ENCODE measurements at places on chromosomes 1 and 21.

- no peak for DNase-seq
These were observed 4.3 kb upstream of the C1QTNF12 start for GRCh38 chr1:1250786-1251284.

- no peak for DNase-seq
These were observed 325.0 kb upstream of the ESRRG start for GRCh38 chr1:217048104-217048707.

- DNase-seq = no peak
These were observed 208.1 kb downstream of the PATJ start for GRCh38 chr1:61950418-61950817.

GRCh38 chr21:40425981-40426380 lies 421.0 kb downstream of the DSCAM start:
- DNase-seq = no peak

- no peak for DNase-seq
These were observed 28.9 kb upstream of the VAV3 start for GRCh38 chr1:107993920-107994319.

DNA sequence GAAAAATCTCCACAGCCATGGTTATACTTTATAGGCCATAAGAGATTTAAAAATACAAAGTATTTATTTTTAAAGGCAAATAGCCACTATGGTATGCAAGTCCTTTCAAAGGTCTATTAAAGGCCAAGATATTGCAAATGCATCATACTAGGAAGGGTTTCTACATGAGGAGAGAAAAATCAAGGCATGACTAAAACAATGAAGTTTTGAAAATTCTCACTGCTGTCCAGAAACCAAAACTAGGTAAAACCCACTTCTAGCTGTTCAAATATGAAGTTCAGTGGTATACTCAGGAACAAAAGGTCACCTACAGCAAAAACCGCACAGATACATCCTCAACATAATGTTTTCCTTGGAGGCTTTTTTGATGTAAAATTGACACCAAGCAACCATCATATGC lies 75.0 kb downstream of the EPS15 start:
- no peak for DNase-seq

- no peak for DNase-seq
These were observed 137.2 kb downstream of the KCTD3 start for GRCh38 chr1:215704089-215704860.

- DNase-seq = no peak
These were observed 10.0 kb downstream of the TP53BP2 start for GRCh38 chr1:223835754-223836153.

DNA sequence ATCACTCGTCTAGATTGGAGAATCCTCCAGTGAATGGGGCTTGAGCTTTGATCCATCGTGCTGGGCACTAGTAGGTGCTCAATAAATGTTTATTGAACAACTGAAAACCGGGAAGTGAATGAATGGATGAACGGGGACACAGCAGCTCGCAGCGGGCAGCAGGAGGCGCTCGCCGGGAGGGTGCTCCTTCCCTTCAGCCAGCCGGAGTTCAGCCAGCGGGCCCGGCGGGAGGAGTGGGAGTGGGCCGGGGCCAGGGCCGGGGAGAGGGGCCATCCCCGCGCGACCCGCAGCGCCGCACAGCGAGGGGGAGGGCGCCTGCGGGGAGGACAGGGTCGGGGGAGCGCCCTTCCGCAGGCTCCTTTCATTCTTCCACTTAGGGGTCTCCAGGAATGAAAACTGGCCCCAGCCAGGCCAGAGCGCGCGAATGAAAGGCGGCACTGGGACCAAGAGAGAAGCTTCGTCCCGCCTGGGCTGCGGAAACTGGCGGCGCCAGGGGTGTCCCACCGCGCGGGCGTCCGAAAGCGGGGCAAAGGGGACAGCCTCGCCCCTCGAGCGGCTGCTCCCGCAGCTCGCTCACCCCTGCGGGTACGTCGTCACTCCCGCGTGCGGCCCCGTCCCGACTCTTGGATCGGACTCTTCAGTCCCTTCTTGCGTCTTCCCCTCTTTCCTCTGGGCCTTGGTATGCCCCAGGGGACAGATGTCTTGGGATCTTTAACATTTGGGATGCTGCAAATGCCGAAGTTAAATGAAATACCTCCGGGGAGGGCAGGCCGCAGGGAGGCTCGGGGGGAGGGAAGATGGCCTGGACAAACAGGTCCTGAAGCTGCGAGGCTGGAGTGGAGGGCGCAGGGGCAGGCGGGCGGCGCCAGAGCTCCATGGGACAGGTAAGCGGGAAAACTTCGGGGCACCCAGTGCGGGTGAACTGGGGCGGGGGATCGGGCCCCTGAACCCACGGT lies 3.6 kb upstream of the INAVA start:
- DNase-seq = peak; percentile 24

DNA sequence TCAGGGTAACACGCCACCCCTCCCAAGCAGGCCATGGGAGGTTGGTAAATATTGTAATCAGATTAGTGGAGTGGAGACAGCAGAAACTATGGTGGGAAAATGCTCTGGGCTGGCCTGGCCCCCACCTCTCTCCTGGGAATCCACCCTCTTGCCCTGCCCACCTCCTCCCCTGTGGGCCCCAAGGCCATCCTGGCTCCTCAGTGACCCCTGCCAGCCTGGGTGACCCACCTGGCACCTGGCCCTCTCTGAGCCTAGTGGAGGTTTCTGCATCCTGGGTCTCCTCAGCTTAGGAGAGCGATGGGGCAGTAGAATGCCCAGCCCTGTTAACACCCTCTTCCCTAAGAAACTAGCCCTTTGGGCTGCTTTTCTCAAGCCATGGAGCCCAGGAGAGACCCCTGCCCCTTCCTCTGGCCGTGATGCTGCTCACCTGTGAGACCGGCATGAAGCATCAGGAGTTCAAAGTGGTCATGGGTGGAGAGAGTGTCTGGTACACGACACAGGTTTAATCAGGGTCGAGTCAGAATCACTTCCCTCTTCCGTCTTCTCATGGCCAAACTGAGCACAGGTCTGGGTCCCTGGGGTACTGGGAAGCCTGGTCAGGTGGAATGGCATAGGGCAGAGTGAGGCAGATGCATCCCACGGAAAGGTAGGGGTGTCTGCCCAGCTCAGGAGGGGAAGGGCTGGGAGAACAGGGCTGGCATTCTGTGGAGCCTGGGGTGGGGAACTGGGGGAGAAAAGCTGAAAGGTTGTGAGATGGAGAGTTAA lies 10.7 kb upstream of the DMBX1 start:
- DNase-seq = no peak

DNA sequence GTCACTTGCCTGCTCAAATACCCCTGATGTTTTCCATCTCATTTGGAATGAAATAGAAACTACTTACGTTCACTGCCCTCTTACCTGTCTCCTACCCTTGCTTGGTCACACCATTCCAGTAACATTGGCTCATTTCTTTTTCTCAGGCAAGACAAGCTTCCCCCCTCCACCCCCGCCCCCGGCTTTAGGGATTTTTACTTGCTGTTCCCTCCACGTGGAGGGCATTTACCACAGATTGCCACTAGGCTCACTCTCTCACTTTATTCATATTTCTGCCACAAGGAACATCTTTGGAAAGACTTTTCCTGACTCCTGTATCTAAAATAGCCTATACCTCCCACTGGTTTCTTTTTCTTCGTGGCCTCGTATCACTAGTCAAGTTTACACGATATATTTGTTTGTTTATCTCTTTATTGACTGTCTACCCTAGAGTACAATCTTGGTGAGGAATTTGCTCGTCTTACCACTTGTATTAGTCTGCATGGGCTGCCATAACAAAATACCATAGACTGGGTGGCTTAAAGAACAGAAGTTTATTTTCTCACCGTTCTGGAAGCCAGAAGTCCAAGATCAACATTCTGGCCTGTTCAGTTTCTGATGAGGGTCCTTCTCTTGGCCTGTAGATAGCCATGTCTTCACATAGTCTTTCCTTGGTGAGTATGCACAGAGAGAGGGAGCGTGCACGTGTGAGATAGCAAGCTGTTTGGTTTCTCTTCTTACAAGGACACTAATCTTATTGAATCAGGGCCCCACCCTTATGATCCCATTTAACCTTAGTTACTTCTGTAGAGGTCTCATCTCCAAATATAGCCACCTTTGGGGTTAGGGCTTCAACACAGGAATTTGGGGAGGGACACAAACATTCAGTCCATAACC lies 126.2 kb downstream of the NRDC start:
- DNase-seq = no peak

GRCh38 chr1:210024996-210025395 lies 87.0 kb downstream of the SYT14 start:
- DNase-seq = no peak

DNA sequence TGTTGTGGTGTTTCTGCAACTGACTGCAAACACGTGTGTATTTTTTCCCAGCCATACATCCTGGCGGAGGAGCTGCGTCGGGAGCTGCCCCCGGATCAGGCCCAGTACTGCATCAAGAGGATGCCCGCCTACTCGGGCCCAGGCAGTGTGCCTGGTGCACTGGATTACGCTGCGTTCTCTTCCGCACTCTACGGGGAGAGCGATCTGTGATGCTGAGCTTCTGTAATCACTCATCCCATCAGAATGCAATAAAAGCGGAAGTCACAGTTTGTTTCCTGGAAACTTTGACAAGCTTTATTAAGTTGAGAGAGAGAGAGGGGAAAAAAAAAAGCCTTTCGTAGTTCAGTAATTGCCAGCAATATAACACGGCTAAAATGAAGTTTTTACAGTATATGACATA lies 32.7 kb upstream of the MTR start:
- no peak for DNase-seq

All from Panc1 (cell line).